ENCODE measurements at places on chromosomes 1 and 21. TPM values are rescaled to one million over a fixed set of nuclear protein-coding genes. Genes with fewer than 3 reads are reported as not detected.

CAPN8 gene
- 0.14 TPM for total RNA-seq

IGSF3 gene
- 36.0 TPM for total RNA-seq

RGS8 gene
- not detected for total RNA-seq

FMO3 gene
- total RNA-seq, result not detected

CFAP74 gene
- not detected for total RNA-seq

PM20D1 gene
- not detected for total RNA-seq

AIM2 gene
- not detected for total RNA-seq

CLCA2 gene
- total RNA-seq, result not detected

XPR1 gene
- total RNA-seq, result 20.4 TPM

LIN28A gene
- not detected for total RNA-seq

PGBD2 gene
- 5.8 TPM for total RNA-seq

TENT5C gene
- total RNA-seq, result not detected

F13B gene
- total RNA-seq, result not detected

NUCKS1 gene
- 109 TPM for total RNA-seq

TRAF5 gene
- total RNA-seq, result 6.2 TPM

VWA5B1 gene
- total RNA-seq, result not detected

NHLH1 gene
- not detected for total RNA-seq

SPATA1 gene
- not detected for total RNA-seq
